Tibial artery (tissue), 4 donors: ENCODE measurements at places on chromosomes 12 and 14.

- no peaks in the 10 kb centered on the region for H3K4me1 ChIP-seq
- peaks cover 51% of the 10 kb centered on the region for H3K36me3 ChIP-seq
- H3K27ac ChIP-seq = no peak overlapping the region
Measured at GRCh38 chr14:23478109-23478759, 8.7 kb downstream of the NGDN start.

DNA sequence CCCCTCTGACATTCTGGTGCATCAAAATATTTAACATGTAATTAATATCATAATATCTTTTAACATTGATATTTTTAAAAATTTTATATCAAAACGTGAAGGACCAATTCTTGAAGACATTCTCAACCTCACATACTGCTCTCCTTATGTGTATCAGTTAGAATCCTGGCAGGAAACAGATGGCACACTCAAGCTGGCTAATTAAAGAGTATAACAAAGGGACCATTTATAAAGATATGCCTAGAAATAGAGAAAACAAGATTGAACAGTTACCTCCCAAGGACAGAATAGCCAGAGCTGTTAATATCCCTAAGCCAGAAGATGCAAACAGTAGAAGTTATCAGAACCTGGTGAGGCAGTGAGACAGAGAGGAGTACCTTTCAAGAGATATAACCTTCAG is 368.7 kb downstream of the NELL2 start:
- H3K4me1 ChIP-seq = no peaks in the 10 kb centered on the region
- H3K27ac ChIP-seq = no peak overlapping the region
- no peaks in the 10 kb centered on the region for H3K27me3 ChIP-seq
- no peak overlapping the region for H3K4me3 ChIP-seq
- no peak for DNase-seq
- no peaks in the 10 kb centered on the region for H3K36me3 ChIP-seq

- no peak overlapping the region for H3K4me3 ChIP-seq
- H3K36me3 ChIP-seq = peaks cover 5% of the 10 kb centered on the region
- no peaks in the 10 kb centered on the region for H3K27me3 ChIP-seq
- H3K4me1 ChIP-seq = peaks cover 13% of the 10 kb centered on the region
Measured at GRCh38 chr12:74535536-74535935, 2.1 kb upstream of the ATXN7L3B start.

DNA sequence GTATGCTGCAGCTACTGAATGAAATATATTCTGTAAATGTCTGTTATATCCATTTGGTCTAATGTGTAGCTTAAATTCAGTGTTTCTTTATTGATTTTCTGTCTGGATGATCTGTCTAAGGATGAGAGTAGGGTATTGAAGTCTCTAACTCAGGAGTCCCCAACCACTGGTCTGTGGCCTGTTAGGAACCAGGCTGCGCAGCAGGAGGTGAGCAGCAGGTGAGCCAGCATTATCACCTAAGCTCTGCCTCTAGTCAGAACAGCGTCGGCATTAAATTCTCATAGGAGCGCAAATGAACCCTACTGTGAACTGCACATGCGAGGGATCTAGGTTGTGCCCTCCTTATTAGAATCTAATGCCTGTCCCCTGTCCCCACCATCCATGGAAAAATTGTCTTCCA is 329.7 kb upstream of the RGS6 start:
- H3K36me3 ChIP-seq = no peaks in the 10 kb centered on the region
- no peak overlapping the region for H3K27ac ChIP-seq
- H3K27me3 ChIP-seq = no peaks in the 10 kb centered on the region
- H3K4me1 ChIP-seq = no peaks in the 10 kb centered on the region

DNA sequence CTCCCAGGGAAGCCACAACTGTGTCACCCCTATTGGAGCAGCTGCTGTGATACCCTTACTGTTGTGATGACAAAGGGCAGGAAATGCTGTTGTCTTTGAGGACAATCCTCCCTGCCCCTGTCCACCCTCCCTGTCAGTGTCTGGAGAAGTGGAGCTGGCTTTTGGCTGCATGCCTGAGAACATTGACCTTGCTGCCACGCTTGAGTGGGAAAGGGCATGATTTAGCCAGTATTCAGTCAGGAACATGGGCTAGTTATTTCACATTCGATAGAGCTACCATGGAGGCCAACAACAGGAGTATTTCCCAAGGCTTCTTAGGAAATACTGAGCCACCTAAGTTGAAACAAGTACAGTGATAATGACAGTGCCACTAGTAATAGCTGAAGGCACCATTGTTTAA is 59.4 kb downstream of the MYRFL start:
- DNase-seq = no peak
- no peaks in the 10 kb centered on the region for H3K27me3 ChIP-seq
- H3K27ac ChIP-seq = no peak overlapping the region
- H3K4me3 ChIP-seq = no peak overlapping the region

DNA sequence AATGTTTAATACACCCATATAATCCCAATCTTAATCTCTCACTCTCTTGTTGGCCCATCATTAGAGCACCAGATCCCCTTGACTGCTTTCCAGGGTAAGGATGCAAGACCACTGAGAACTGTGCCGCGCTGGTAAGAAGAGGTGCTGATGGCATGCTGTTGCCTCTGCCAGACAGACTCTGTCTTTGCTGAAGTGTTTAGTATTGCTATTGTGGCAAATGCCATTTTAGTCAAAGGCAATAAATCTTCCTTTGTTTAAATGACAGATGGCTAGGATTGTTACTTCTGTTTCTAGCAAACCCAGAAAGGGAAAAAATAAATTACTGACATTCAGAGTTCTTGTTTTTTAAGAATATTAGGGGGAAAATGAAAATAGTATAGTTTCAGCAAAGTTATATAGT is 152.3 kb downstream of the MON2 start:
- H3K27ac ChIP-seq = no peak overlapping the region
- no peaks in the 10 kb centered on the region for H3K36me3 ChIP-seq
- H3K27me3 ChIP-seq = no peaks in the 10 kb centered on the region
- H3K4me1 ChIP-seq = no peaks in the 10 kb centered on the region

DNA sequence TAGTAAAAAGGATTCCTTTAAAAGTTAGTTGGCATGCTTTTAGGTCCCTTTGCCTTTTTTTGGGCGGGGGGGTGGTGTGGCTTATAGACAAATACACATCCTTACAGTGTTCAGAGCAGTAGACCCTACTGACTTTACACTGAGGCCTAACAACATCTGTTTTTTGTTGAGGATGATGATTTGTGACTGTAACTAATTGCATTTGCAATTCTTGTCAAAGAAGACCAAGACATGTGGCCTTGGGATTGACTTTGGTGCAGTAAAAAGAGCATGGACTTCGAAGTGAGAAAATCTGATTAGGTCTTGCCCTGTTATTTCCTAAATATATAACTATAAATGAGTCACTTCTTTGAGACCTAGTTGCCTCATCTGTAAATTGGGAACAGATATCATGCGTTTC is 77.3 kb downstream of the TRHDE start:
- H3K4me3 ChIP-seq = no peak overlapping the region
- H3K4me1 ChIP-seq = no peaks in the 10 kb centered on the region
- no peak for DNase-seq
- H3K27me3 ChIP-seq = no peaks in the 10 kb centered on the region
- H3K27ac ChIP-seq = no peak overlapping the region
- H3K36me3 ChIP-seq = no peaks in the 10 kb centered on the region

- no peaks in the 10 kb centered on the region for H3K36me3 ChIP-seq
- H3K4me3 ChIP-seq = no peak overlapping the region
- no peak for DNase-seq
- H3K27ac ChIP-seq = no peak overlapping the region
- H3K27me3 ChIP-seq = no peaks in the 10 kb centered on the region
Measured at GRCh38 chr12:46958053-46958452, 121.4 kb upstream of the PCED1B start.

DNA sequence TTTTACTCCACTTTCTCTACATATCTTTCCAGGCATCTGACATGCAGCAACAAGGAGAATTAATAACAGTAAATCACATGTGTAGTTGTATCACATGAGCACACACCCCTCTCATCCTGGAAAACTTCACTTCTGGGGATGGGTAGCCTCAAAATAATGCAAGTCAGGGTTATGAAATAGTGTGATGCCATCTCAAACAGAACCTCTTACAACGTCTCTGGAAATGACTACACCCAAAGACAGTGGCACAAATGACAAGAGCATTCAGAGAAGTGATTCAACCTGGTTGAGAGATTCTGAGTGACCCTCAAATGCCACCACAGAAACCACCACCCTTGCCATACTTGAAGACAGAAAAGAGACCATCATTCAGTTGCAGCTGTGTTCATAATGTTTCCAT is 2.8 kb downstream of the DIO2 start:
- no peak for DNase-seq
- H3K4me3 ChIP-seq = no peak overlapping the region
- H3K36me3 ChIP-seq = no peaks in the 10 kb centered on the region
- no peak overlapping the region for H3K27ac ChIP-seq

GRCh38 chr12:117059156-117059555 is 40.1 kb downstream of the TESC start:
- no peaks in the 10 kb centered on the region for H3K36me3 ChIP-seq
- no peak for DNase-seq
- no peaks in the 10 kb centered on the region for H3K27me3 ChIP-seq
- no peak overlapping the region for H3K4me3 ChIP-seq
- no peaks in the 10 kb centered on the region for H3K4me1 ChIP-seq

GRCh38 chr12:81070846-81071245 is 7.0 kb upstream of the ACSS3 start:
- DNase-seq = no peak
- H3K4me1 ChIP-seq = no peaks in the 10 kb centered on the region
- H3K4me3 ChIP-seq = no peak overlapping the region
- H3K27me3 ChIP-seq = no peaks in the 10 kb centered on the region

GRCh38 chr12:108630481-108631207 is 3.0 kb downstream of the SELPLG start:
- DNase-seq = no peak
- H3K27me3 ChIP-seq = no peaks in the 10 kb centered on the region
- H3K4me3 ChIP-seq = no peak overlapping the region
- no peaks in the 10 kb centered on the region for H3K4me1 ChIP-seq
- H3K27ac ChIP-seq = no peak overlapping the region

DNA sequence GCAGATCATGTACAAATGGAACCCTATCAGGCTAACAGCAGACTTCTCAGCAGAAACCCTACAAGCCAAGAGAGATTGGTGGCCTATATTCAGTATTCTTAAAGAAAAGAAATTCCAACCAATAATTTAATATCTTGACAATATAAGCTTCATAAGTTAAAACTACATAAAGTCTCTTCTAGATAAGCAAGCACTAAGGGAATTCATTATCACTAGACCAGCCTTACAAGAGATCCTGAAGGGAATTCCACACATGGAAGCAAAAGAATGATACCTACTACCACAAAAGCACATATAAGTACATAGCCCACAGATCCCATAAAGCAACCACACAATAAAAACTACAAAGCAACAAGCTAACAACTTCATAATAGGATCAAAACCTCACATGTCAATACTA is 60.4 kb upstream of the SCAF11 start:
- H3K36me3 ChIP-seq = no peaks in the 10 kb centered on the region
- no peak overlapping the region for H3K4me3 ChIP-seq
- no peaks in the 10 kb centered on the region for H3K4me1 ChIP-seq
- no peaks in the 10 kb centered on the region for H3K27me3 ChIP-seq

DNA sequence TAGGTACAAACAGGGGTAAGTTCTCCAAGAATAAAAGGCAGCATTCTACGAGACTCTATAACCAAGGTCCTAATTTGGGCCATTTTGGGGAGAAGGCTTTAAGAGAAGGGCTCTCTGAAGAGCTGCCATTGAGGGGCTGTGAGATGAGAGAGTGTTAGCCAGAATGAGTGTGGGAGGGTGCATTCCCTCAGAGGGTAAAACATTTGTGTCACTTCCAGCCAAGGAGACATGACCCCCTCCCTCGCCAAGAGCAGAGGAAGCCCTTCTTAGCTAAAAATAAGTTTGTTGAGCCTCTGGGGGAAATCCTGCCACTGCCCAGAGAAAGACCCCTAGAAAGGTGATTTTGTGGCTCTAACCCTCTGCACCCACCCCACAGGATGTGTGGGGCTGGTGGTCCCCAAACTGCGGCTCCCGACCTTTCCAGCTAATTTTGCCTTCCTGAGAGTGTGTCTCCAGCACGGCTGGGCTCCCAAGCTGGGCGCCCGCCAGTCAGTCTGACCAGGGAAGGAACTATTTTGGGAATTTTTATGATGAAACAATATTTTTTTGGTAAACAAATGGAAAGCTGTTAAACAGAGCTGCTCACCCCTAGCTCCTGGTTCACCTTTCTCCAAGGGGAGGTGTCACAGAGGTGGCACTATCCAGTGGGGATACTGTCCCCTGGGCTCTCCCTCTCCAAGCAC is 65.9 kb upstream of the JDP2 start:
- DNase-seq = peak; percentile 85
- no peaks in the 10 kb centered on the region for H3K27me3 ChIP-seq
- peak overlapping the region; percentile 11 for H3K4me3 ChIP-seq
- H3K36me3 ChIP-seq = no peaks in the 10 kb centered on the region
- H3K4me1 ChIP-seq = peaks cover 17% of the 10 kb centered on the region
- peak overlapping the region; percentile 80 for H3K27ac ChIP-seq

GRCh38 chr14:30227436-30227835 is 299.8 kb upstream of the PRKD1 start:
- H3K36me3 ChIP-seq = no peaks in the 10 kb centered on the region
- H3K27ac ChIP-seq = peak overlapping the region; percentile 56
- H3K4me3 ChIP-seq = no peak overlapping the region
- no peaks in the 10 kb centered on the region for H3K4me1 ChIP-seq

DNA sequence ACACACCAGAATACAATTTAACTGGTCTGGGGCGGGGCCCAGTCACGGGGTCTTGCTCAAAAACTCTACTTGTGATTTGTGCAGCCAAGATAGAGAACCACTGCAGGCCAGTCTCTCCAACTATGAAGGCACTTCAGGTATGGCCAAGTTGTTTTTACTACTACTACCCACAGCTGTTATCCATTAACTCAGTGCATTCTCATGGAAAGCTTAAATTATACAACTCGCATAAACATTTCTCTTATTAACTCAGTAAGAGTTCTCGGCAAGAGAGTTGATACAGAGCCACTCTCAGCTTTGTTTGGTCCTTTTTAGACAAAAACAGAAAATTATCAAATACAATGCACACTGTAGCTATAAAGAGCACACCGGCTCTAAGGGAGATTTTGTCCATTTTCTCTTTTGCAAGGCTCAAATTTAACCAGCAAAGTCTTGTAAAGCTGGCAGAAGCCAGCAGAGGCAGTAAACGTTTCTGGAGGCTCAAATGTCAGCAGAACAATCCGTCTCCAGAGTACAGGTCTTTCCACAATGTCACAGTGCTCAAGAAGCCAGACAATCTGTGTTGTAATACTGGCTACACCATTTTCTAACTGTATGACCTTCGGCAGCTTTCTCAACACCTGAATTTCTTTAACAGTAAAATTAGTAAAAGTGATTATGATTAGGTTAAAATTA is 85.9 kb downstream of the PTGER2 start:
- no peaks in the 10 kb centered on the region for H3K36me3 ChIP-seq
- no peak overlapping the region for H3K4me3 ChIP-seq
- no peaks in the 10 kb centered on the region for H3K4me1 ChIP-seq
- H3K27ac ChIP-seq = no peak overlapping the region
- no peak for DNase-seq
- no peaks in the 10 kb centered on the region for H3K27me3 ChIP-seq

- H3K4me1 ChIP-seq = no peaks in the 10 kb centered on the region
- no peak overlapping the region for H3K27ac ChIP-seq
- no peak for DNase-seq
- H3K4me3 ChIP-seq = no peak overlapping the region
- no peaks in the 10 kb centered on the region for H3K27me3 ChIP-seq
Measured at GRCh38 chr12:99142651-99143050, 497.6 kb downstream of the APAF1 start.
